MG63 (cell line): ENCODE measurements at places on chromosomes 1 and 21.

DNA sequence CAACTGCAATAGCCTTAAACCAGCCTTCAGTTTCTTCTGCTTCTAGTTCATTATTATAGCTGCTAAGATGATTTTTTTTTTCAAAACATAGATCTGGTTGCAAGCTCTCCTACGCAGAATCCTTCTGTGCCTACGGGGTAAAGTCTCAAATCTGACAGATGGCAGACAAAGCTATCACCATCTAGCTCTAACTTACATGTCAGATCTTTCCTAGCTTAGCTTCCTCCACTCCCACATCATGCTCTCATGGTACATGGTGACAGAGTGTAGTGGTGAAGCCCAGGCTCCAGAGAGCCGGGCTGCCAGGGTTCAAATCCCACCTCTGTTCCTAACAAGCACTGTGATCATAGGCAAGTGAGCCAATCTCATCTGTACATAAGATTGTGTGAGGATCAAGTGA is 24.2 kb upstream of the GUCA2B start:
- DNase-seq = no peak

- DNase-seq = no peak
Measured at GRCh38 chr1:185249563-185249962, 67.5 kb downstream of the IVNS1ABP start.

- DNase-seq = no peak
Measured at GRCh38 chr1:44798481-44799365, 1.5 kb upstream of the PLK3 start.

GRCh38 chr1:232357416-232357815 is 272.5 kb downstream of the SIPA1L2 start:
- DNase-seq = no peak

DNA sequence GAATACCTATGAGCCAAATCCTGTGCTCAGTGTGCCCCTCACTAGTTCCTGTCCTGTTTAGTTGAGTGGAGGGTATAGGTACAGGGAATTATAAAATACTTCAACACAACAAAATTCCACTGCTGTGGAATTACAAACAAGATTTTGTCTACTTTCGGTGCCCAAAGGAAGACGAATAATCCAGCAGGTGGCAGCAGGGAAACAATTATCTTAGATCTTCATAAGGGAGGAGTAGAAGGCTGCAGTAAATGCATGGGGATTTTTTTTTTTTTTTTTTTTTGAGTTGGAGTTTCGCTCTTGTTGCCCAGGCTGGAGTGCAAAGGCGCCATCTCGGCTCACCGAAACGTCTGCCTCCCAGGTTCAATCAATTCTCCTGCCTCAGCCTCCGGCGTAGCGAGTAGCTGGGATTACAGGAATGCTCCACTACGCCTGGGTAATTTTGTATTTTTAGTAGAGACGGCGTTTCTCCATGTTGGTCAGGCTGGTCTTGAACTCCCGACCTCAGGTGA is 2.0 kb upstream of the PIP5K1A start:
- peak; percentile 68 for DNase-seq

DNA sequence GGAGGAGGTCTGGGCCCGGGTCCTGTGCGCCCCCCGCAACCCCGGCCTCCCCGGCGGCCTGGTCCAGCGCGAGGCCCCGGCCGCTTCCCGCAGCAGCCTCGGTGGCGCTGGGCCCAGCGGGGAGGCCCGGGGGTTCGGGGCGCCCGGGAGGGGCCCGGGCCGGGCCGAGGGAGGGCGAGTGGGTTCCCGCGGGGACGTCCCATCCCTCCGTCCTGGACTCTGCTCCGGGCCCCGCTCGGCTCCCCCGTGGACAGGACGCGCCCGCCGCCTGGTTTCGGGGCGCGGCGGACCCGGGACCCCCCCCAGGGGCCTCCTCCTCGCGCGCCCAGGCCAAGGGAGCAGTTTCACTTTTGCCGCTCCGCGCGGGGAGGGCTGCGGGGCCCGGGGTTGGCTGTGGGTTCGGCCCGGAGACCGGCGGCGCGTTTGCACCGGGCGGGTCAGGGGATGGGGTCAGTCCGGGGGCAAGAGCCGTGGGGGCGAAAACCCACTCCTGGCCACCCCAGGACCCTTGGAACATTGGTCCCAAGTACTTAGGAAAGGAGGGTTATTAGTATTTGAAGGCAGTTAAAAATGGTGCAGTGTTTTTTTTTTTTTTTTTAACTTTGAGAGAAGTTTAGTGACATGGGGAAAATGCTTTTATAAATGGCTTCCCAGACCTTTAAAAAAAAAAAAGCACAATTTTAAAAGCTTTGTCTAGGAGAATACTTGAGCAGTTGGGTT is 677 bp downstream of the AGPAT3 start:
- DNase-seq = peak; percentile 72

DNA sequence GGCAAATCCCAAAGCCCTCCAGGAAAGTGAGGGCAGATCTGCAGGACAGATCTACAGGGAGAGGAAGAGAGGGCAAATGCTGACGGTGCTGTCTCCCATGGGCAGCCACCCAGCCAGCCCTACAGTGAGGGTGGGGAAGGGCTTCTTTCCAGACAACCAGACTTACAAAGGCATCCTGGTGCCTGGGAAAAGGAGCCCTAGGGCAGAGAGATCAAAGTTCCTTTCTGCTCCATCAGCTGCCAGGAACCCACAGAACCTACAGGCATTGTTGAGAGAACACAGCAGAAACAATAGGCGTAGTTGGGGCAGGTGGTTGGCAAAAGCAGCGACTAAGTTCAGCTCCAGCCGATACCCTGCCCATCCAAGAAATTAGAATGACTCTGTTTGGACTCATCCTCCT is 332.4 kb downstream of the KCNH1 start:
- no peak for DNase-seq
